ENCODE measurements at places on chromosomes 13 and 19.

DNA sequence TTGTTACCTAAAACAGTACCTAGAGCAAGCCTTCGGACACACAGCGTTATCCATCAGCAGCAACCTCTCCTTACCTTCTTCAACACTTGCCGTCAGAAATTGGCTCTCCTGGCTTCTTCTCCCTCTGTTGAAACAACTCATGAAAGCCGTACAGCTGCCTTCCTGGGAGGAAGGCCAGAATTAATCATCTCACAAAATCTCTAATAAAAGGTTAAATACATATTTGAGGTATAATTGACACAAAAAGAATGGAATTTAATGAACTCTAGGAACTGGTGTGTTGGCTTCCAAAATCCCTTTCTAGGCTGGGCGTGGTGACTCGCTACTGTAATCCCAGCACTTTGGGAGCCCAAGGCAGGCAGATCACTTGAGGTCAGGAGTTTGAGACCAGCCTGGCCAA lies 37.3 kb upstream of the GTF2F2 start:
- DNase-seq: no peak

- peak; percentile 74 for DNase-seq
These were observed at the start of gene CNN2 for GRCh38 chr19:1025960-1026782. Gene CNN2 (plus strand): TSS chr19:1026608. CDS start chr19:1026662, 54 bp downstream.

DNA sequence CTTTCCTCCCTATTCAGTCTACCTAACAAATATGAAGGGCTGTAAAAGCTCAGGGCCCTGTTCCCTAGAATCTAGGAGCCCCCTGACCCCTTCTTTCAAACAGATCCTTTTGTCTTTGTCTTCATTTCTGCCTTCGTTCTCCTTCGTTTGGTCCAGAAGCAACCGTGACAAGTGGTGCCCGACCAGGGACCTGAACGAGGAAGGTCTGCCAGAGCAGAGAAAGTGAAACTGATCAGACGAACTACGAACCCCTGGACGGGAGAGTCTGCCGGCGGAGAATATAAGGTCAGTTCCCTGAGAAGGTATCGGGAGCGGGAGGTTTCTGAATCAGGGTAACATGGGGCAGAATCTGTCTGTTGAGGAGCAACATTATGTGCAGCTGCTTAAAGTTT lies 751 bp downstream of the ERVK3-1 start:
- no peak for DNase-seq

GRCh38 chr19:46495786-46496099 lies at the start of gene PNMA8B:
Gene PNMA8B (minus strand): TSS chr19:46495867. CDS start chr19:46495465, 402 bp downstream.
- no peak for DNase-seq

DNA sequence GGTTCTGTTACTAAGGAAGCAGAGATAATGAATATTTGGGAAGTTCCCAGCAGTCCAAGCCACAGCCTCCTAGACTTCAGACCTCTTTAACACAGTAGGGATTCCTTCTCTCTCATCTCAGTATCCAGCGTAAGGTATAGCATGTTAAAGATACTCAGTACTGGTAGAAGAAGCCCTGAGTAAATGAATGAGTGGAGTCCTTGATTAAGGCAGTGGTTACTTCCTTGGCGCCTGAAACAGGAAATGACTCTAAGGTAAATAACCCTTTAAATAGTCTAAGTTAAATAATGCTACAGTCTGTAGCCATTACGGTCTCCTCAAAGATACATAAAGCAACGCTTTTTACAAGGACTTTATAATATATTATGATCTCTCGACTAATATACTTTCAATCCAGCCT lies 650.8 kb upstream of the MIR17HG start:
- no peak for DNase-seq

- DNase-seq: no peak
These were observed 66.2 kb downstream of the FOXO1 start for GRCh38 chr13:40600149-40600751.

DNA sequence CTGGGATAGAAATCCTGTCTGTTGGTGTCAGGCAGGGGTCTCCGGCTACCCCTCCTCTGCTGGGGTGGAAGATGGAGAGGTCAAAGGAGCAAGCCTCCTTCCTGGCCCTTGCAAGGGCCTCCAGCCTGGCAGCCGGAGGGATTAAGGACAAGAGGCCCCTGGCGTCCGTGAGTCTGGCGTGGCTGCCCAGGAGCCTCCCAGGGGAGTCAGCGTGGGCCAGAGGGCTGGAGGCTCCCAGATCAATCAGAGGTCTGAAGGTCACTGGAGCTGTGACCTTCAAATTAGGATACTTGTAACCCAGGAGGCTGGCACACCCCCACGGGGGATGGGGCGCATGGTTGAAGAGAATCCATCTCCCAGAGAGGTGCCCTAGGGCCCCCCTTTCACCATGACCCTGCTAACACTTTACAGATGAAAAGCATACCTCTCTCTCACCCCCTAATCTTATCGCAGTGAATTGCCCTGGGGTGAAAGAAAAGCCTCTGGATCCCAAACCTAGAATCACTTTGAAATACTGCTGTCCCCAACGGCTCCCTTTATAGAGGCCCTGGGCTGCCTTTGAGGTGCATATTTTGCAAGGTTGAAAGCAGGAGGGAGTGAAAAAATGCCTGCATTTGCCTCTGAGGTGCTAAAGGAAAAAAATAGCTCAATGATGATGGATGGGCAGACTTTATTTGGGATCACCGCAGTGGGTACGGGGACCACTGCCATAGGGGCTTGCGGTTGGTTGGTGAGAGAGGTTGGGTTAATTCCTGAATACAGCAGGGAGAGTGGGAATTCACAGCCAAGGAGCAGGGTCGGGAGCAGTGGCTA lies 44.9 kb upstream of the PEG3 start:
- no peak for DNase-seq

DNA sequence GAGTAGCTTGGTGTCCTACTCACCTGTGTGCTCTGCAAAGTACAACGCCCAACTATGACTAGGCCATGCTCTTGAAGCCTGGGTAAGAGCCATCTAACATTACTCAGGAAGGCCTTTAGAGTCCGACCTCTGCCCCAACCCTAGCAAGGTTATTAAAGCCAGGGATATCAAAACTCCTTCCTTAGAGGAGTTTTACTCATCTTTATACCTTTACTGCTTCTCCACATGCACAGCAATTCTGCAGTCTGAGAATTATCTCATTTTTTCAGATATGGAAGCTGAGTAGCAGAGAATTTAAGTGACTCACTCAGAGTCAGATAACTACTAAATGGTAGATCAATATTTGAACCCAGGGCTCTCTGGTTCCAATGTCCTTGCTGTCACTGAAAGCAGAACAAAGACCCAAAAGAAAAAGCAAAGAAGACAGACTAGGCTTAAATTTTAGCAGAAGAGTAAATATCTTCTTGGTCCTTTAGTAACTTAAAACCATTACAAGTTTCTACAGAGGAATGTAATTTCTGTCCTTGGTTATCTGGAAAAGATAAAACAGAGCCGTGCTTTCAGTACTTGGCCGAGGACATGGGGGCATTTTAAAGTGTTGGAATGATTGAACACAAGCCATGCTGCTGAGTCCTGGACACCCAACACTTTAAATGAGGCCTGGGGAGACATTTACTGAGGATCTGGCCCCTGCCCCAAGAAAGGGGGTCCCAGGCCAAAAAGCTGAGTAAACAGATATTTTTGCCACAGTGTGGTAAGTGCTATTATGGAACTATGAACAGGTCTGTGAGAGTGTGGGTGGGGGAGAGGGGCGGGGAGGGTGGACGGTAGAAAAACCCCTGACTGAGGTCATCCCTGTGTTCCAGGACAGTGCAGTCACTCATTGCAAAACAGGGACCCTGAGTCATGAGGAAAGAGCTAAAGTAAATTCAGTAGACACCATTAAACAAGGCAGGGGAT lies 18.4 kb upstream of the KPNA3 start:
- DNase-seq: no peak

DNA sequence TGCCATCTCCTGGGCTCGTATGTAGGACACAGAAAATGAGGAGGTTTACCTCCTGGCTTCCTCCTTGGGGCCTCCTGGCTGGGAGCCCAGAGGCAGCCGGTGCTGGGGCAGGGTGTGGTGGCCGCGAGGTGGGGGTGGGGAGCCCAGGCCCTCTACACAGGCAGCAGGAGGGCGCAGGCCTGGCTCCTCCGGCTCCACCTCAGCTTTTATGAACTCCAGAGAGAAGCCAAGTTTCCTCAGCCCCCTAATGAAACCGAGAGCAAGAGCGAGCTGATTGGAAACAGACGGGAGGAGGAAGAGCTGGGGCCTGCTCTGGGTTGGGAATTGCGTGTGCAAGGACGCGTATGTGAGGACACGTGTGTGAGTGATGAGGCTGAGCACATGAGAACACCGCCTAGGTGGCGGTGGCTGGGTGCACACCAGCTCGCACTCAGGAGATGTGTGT lies 23.1 kb downstream of the LYL1 start:
- no peak for DNase-seq

GRCh38 chr13:109204657-109205056 lies 575.2 kb downstream of the MYO16 start:
- no peak for DNase-seq

DNA sequence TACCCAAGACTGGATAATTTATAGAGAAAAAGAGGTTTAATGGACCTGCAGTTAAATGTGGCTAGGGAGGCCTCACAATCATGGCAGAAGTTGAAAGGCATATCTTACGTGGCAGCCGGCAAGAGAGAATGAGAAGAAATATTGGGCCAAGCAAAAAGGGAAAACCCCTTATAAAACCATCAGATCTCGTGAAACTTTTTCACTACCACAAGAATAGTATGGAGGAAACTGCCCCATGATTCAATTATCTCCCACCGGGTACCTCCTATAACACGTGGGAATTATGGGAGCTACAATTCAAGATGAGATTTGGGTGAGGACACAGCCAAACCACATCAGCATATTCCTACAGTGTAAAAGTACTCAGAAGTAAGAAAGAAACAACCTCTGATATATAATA lies 4.7 kb upstream of the KBTBD7 start:
- DNase-seq: no peak

- DNase-seq: no peak
These were observed 29.9 kb upstream of the IRS2 start for GRCh38 chr13:109816112-109816807.

- DNase-seq: no peak
These were observed 13.8 kb upstream of the MEIS3 start for GRCh38 chr19:47433121-47433520.

DNA sequence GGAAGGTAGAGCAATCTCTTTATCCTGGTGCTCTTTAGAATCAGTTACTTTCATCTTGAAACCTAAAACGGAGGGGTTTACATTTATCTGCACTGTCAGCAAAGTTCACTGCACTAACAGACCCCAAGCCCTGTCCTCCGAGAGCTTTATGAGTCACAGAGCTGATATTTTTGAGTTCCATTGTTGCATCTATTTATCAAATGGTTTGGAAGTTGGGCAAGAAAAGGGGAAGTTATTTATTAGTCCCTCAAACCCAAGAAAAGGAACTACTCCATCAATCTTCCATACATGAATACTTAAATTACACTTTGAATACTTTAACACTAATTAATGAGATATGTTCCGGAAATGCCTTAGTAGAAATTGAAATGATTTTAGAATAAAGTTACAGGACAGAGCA lies 55.5 kb downstream of the EDNRB start:
- no peak for DNase-seq

DNA sequence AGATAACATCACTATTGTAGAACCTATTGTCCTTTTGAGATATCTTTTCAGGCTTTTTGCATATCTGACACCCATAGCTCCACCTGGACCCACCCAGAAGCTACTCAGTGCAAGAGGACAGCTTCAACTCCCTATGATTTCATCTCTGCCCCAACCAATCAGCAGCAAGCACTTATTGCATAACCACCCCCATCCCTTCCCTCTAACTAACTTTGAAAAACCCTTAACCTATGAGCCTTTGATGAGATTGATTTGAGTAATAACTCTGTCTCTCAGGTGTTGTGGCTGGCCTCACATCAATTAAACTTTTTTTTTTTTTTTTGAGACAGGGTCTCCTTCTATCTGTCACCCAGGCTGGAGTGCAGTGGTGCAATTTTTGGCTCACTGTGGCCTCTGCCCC lies 13.4 kb upstream of the MTRF1 start:
- DNase-seq: no peak

DNA sequence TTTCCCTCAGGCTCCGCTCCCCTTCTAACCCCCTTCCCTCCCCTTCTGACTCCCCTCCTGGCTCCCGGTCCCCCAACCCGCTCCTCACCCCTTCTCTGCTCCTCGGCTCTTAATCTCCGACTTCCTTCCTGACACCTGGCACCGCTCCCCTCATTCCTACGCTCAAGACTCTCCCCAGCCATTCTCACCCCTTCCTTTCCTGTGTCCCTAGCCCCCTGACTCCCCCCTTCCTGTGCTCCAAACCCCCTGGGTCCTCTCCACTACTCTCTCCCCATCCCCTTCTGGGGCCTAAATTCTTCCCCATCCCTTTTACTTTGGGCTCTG lies 658 bp downstream of the CLPP start:
- peak; percentile 39 for DNase-seq

DNA sequence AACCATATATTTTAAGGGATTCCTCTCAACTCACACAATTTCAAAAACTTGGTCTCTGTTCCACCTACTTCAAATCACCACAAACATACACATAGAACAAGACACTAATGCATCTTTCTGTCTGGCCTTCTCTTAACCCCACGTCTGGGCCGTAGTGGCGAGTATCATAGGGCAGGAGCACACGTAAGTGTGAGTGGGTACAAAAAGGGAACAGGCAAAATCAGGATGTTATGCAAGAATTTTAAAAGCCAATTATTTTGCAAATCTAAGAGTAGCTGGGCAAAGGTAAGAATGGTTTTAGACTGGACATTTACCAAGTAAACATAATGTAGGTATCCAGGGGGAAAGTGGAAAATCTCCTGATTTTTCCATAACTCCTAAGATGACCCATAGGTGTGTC lies 35.1 kb downstream of the MTMR6 start:
- no peak for DNase-seq

DNA sequence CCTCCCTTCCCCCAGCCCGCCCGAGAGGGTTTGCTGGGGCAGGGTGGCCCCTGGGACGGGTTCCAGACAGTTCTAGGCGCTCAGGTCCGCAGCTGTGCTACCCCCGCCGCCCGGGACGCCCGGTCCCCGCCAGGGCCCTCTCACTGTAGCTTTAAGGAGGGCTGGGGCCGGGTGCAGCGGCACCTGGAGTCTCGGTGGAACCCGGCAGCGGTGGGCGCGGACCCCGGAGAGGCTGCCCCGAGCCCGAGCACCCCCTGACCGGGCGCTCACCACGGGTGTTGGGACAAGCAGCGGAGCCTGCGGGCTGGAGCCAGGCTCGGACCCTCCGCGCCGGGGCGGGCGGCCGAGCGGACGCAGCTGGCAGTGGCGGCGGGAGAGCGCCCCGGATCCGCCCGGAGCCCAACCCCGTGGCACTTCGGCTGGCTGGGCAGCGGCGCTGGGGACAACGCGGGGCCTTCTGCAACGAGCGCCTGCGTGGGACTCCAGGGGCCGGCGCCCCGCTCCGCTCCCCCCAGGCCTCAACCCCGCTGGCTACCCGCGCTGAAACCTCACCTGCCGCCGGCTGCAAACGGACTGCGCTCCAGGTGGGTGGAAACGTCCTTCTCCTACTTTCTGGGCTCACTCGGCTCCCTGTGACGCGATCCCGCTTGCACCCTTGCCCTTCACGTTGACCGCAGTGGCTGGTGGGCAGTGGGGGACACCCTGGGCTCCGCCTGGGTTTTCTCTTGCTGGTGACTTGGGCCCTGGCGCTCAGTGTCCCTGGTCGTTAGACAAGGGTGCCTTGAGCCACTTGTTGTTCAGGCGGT lies 81.1 kb downstream of the ZNF429 start:
- DNase-seq: peak; percentile 31
